ENCODE measurements at places on chromosomes 6 and 20. TPM values are rescaled to one million over a fixed set of nuclear protein-coding genes. Genes with fewer than 3 reads are reported as not detected.

- H3K4me3 ChIP-seq = no peak overlapping the region
- H3K27ac ChIP-seq = no peak overlapping the region
- no peaks in the 10 kb centered on the region for H3K27me3 ChIP-seq
- no peaks in the 10 kb centered on the region for H3K36me3 ChIP-seq
These were observed 829.4 kb downstream of the EPHA7 start for GRCh38 chr6:92589996-92590395.

- peak overlapping the region; percentile 81 for H3K27ac ChIP-seq
- no peaks in the 10 kb centered on the region for H3K36me3 ChIP-seq
- no peaks in the 10 kb centered on the region for H3K27me3 ChIP-seq
- H3K4me1 ChIP-seq = peaks cover 18% of the 10 kb centered on the region
- H3K4me3 ChIP-seq = no peak overlapping the region
- no peak for DNase-seq
These were observed 2.2 kb upstream of the QKI start for GRCh38 chr6:163412341-163412740.

DNA sequence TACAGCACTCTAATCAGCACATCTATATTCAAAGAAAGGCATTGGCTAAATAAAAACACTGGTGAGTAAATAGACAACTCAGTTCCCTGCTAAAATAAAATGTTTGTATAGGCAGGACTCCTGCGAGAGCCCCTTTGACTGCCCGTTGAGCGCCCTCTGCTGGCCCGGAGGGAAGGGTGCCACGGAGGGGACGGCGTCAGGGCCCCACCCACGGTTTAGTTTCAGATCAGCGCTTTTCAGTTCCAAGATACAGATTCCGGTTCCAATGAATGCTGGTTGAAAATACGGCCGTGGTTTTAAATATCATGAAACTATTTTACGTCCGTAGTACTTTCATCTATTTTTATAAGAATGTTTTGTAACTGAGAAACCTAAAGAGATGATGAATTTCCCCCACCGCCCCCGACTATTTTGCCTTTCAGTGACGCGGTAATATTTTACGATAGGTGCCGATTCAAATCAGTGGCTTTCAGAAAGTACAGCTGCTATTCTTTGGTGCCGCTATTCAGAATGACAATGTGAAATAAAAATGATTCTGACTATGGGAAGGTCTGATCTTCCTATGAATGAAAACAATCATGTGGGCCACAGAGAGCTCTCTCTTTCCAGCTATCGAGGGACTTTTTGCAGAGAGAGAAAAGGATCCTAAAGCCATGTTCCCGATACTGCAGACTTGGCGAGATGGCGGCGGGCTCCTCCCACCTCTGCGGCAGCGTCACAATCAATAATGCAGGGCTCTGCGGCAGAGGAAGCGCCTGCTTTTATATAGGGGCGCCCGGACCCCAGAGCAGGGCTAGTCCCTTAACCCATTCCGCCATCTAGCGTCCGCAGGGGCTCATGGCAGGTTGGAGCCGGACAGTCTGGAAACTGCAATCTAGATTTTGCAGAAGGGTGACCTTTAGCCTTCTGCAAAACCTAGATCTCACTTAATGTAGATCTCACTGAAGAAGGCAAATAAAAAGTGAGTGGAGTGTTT, 10.6 kb upstream of the CCN6 start:
- H3K36me3 ChIP-seq = no peaks in the 10 kb centered on the region
- DNase-seq = peak; percentile 89
- peak overlapping the region; percentile 99 for H3K4me3 ChIP-seq
- H3K27me3 ChIP-seq = no peaks in the 10 kb centered on the region

GRCh38 chr6:28794175-28795002, 129.4 kb downstream of the TRIM27 start:
- H3K4me1 ChIP-seq = peaks cover 6% of the 10 kb centered on the region
- no peak overlapping the region for H3K4me3 ChIP-seq
- H3K36me3 ChIP-seq = no peaks in the 10 kb centered on the region

GRCh38 chr20:46043556-46043955, 14.5 kb downstream of the SLC12A5 start:
- peaks cover 4% of the 10 kb centered on the region for H3K27me3 ChIP-seq
- H3K27ac ChIP-seq = no peak overlapping the region
- H3K36me3 ChIP-seq = no peaks in the 10 kb centered on the region
- no peak for DNase-seq
- H3K4me1 ChIP-seq = no peaks in the 10 kb centered on the region

- H3K4me1 ChIP-seq = no peaks in the 10 kb centered on the region
- no peak overlapping the region for H3K4me3 ChIP-seq
- DNase-seq = no peak
- no peak overlapping the region for H3K27ac ChIP-seq
- no peaks in the 10 kb centered on the region for H3K27me3 ChIP-seq
These were observed 7.2 kb upstream of the STX11 start for GRCh38 chr6:144143106-144143505.

- peak overlapping the region; percentile 9 for H3K27ac ChIP-seq
- H3K27me3 ChIP-seq = no peaks in the 10 kb centered on the region
- no peak overlapping the region for H3K4me3 ChIP-seq
- H3K36me3 ChIP-seq = no peaks in the 10 kb centered on the region
- peaks cover 63% of the 10 kb centered on the region for H3K4me1 ChIP-seq
These were observed 11.7 kb downstream of the UST start for GRCh38 chr6:148758492-148758891.

DNA sequence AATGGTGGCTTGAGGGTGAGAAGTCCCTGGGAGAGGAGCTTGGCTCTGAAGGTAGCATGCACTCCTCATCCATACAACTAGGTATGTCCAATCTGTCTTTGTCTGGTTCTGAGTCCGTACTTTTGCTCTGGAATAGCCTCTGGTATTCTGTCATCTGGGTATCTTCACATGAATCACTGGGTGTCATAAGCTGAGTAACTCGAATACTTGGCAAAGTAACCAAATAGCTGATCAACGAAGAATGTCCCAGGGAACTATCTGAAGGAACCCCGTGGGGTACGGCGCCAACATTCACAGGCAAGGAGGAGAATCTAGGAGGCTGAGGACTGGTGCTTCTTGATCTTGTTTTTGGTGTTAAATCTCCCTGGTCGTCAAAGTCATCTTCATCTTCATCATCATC, 184.8 kb downstream of the HIVEP2 start:
- H3K4me3 ChIP-seq = no peak overlapping the region
- H3K4me1 ChIP-seq = peaks cover 14% of the 10 kb centered on the region
- H3K27ac ChIP-seq = no peak overlapping the region
- H3K36me3 ChIP-seq = peaks cover 58% of the 10 kb centered on the region

- DNase-seq = no peak
- no peak overlapping the region for H3K4me3 ChIP-seq
- H3K36me3 ChIP-seq = no peaks in the 10 kb centered on the region
- H3K27me3 ChIP-seq = no peaks in the 10 kb centered on the region
- H3K4me1 ChIP-seq = no peaks in the 10 kb centered on the region
- no peak overlapping the region for H3K27ac ChIP-seq
These were observed 29.0 kb downstream of the ADGRF4 start for GRCh38 chr6:47727391-47727790.

Gene FOXC1
- not detected for total RNA-seq

Gene UBD
- not detected for total RNA-seq

Gene PROKR2
- not detected for total RNA-seq

Gene PNLDC1
- total RNA-seq = 0.94 TPM

Measured in CD4-positive, alpha-beta memory T cell (primary cell).